Naive thymus-derived CD8-positive, alpha-beta T cell (primary cell): ENCODE measurements at places on chromosomes 16 and 17. TPM values are rescaled to one million over a fixed set of nuclear protein-coding genes. Genes with fewer than 3 reads are reported as not detected.

The MYL4 gene
- total RNA-seq = not detected

The MRPS23 gene
- total RNA-seq = 33.7 TPM

The MMD gene
- total RNA-seq = 10.4 TPM

The TM4SF5 gene
- not detected for total RNA-seq

The COX6A2 gene
- not detected for total RNA-seq

The NDEL1 gene
- total RNA-seq = 113 TPM

The TAT gene
- total RNA-seq = not detected

The NME1 gene
- total RNA-seq = 15.8 TPM

The DNAAF8 gene
- 0.30 TPM for total RNA-seq

The LDHD gene
- not detected for total RNA-seq

DNA sequence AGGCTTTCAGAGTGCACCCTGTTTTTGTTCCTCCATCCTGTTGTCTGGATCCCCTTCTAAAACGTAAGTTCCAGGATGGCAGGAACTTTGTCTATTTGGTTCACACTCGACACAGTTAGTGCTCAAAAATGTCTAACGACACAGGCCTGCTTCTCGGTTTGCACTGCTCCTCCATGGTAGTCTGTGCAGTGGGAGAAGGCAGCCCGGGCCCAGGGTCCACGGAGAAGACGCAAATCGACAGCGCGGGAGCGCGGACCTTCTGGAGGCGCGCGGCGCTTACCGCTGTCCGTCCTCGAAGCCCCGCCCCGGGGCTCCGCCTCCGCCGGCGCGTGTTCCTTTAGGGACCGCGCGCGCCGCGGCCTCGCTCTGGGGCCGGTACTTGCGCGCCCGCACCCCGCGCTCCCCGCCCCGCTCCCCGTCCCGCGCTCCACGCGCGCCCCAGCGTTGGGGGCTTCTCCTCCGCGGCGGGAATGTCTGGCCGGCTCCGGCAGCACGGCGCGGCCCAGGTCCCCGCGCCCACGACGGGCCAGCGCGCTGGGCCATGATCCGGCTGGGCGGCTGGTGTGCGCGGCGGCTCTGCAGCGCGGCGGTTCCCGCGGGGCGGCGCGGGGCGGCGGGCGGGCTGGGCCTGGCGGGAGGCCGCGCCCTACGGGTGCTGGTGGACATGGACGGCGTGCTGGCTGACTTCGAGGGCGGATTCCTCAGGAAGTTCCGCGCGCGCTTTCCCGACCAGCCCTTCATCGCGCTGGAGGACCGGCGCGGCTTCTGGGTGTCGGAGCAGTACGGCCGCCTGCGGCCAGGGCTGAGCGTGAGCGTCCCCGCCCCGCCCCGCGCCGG, at the start of gene NT5M:
Gene NT5M, plus strand, starts transcription at position 364 of the 837 bp plus-strand sequence. Its CDS starts 178 bp downstream, at position 542.
- peaks cover 39% of the 10 kb centered on the region for H3K4me1 ChIP-seq
- peak; percentile 66 for DNase-seq
- H3K36me3 ChIP-seq = no peaks in the 10 kb centered on the region
- H3K27me3 ChIP-seq = no peaks in the 10 kb centered on the region

DNA sequence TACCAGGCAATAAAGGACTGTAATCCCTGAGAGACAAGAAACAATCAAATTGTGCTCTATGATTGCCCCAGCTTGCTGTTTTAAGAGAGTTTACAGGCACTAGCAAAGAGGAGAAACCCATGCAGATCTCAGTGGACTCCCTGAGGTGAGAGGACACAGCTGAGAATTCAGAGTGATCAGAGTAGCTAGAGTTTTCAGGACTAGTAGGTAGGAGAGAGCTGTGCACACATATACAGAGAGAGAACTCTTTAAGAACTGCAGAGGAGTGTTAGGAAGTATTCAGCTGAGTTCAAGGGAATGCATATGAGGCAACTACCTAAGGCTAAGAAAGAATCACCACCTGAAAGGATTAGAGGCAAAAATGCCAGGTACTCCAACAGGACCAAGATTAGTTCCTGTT, 904.8 kb downstream of the CDH8 start:
- no peaks in the 10 kb centered on the region for H3K4me1 ChIP-seq
- H3K27ac ChIP-seq = no peak overlapping the region
- H3K4me3 ChIP-seq = no peak overlapping the region
- peaks cover 6% of the 10 kb centered on the region for H3K36me3 ChIP-seq
- no peaks in the 10 kb centered on the region for H3K27me3 ChIP-seq
- no peak for DNase-seq

DNA sequence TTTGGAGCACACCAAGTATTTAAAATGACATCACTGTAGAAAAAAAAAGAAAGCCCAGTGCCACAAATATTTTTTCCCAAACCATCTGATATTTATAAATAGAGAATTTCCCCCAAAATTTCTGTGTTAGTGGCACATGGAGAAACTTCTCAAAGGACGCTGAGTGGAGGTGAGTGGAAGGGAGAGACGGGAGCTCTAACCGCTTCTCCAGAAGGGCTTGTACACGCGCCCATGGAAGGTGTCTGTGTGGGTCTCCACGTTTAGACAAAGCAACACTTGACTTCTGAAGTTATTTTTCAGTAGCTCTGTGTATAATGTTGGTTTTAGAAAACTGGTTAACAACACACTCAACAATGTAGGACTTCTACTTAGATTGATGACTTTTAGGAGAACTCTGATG, 1.0 kb downstream of the MYOCD start:
- H3K27me3 ChIP-seq = peaks cover 66% of the 10 kb centered on the region
- DNase-seq = no peak
- peaks cover 5% of the 10 kb centered on the region for H3K4me1 ChIP-seq
- H3K27ac ChIP-seq = no peak overlapping the region

DNA sequence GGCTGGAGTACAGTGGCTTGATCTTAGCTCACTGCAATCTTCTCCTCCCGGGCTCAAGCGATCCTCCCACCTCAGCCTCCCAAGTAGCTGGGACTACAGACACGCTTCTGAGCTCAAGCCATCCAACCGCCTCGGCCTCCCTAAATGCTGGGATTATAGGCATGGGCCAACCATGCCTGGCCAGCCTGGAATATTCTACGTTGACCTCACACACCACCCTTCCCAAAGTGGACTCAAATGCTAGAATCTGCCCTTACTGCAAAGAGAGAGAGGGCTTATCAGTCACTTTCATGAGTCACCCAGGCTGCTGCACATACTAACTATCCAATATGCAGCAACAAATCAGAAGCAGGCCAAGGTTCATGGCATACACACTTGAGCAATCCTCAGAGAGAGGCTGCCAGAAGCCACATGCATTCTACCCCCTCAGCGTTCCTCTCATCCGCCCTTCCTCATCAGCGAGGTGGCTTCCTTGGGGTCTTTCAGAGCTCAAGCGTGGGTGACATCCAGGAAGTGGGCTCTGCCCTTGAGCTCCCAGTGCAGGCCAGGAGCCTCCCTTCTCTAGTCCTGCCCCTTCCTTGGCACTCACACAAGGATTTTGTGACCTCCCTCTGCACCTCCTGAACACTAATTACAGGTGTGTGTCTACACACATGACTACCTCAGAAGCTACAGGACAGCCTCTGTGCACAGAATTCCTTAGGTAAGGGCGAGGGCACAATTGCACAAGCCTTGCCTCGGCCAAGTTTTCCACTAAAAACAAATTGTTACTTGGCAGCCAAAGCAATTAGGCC, 24.8 kb upstream of the SIAH1 start:
- H3K4me1 ChIP-seq = no peaks in the 10 kb centered on the region
- H3K27ac ChIP-seq = no peak overlapping the region
- no peak for DNase-seq
- no peak overlapping the region for H3K4me3 ChIP-seq
- no peaks in the 10 kb centered on the region for H3K27me3 ChIP-seq
- no peaks in the 10 kb centered on the region for H3K36me3 ChIP-seq

DNA sequence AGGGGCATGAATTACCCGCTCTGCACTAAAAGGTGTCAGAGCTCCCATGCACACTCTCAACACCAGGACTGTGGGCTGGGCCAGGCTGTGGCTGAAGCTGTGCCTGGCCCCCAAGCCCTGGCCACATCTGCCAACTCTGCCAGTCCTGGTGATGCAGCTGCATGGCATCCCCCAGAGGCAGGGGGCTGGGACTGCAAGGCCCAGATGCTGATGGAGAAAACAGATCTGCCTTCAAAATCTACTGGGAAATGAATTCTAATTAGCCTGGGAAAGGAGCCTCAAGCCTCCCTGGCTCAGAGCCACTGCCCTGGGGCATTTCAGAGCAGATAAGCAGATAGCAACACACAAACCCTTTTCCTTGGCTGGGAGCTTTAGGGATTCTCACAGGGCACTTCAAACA, 3.4 kb downstream of the CHST6 start:
- peaks cover 7% of the 10 kb centered on the region for H3K4me1 ChIP-seq
- peaks cover 2% of the 10 kb centered on the region for H3K36me3 ChIP-seq
- no peak overlapping the region for H3K27ac ChIP-seq
- no peak overlapping the region for H3K4me3 ChIP-seq
- DNase-seq = no peak

DNA sequence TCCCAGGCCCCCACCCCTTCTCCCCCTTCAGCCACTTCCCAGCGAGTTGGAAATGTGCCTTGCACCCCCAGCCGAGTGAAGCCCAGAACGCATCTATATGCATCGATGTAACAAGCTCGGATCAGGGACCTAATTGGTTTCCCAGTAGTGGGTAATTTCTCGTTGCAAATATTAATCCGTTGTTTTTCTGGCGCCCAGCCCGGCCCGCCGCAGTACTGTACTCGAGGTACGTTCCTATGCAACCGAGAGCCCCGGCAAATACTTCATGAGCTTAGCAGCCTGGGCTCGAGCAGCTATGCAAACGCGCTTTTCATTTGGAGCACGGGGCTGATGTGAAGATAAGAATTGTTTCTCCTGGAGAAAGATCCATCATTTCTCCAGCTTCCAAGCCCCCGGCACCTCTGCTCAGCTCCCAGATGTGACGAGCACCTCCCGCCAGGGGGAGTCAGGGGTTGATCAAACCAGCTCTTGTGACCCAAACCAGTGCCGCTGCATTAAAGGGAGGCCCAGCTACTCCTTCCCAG, 229.8 kb downstream of the KATNIP start:
- H3K27ac ChIP-seq = no peak overlapping the region
- H3K27me3 ChIP-seq = no peaks in the 10 kb centered on the region
- H3K36me3 ChIP-seq = no peaks in the 10 kb centered on the region
- H3K4me3 ChIP-seq = no peak overlapping the region
- no peaks in the 10 kb centered on the region for H3K4me1 ChIP-seq
- DNase-seq = no peak

GRCh38 chr16:54545854-54546511, 259.4 kb upstream of the IRX3 start:
- no peaks in the 10 kb centered on the region for H3K4me1 ChIP-seq
- H3K36me3 ChIP-seq = no peaks in the 10 kb centered on the region
- H3K27ac ChIP-seq = no peak overlapping the region
- H3K27me3 ChIP-seq = peaks cover 13% of the 10 kb centered on the region

- DNase-seq = no peak
- peaks cover 11% of the 10 kb centered on the region for H3K4me1 ChIP-seq
- no peaks in the 10 kb centered on the region for H3K36me3 ChIP-seq
- no peak overlapping the region for H3K27ac ChIP-seq
Observed at GRCh38 chr16:81796583-81797346, 17.7 kb downstream of the PLCG2 start.

- H3K4me3 ChIP-seq = peak overlapping the region; percentile 82
- peak overlapping the region; percentile 89 for H3K27ac ChIP-seq
- H3K27me3 ChIP-seq = peaks cover 59% of the 10 kb centered on the region
- peaks cover 70% of the 10 kb centered on the region for H3K4me1 ChIP-seq
- no peaks in the 10 kb centered on the region for H3K36me3 ChIP-seq
Observed at GRCh38 chr17:42678951-42679491, 2.2 kb upstream of the PLEKHH3 start.

- no peaks in the 10 kb centered on the region for H3K27me3 ChIP-seq
- H3K4me3 ChIP-seq = no peak overlapping the region
- DNase-seq = no peak
- no peaks in the 10 kb centered on the region for H3K36me3 ChIP-seq
Observed at GRCh38 chr16:89401641-89402445, 88.5 kb downstream of the ANKRD11 start.

GRCh38 chr16:76837872-76838271, 353.1 kb upstream of the MON1B start:
- peaks cover 5% of the 10 kb centered on the region for H3K36me3 ChIP-seq
- DNase-seq = no peak
- H3K4me1 ChIP-seq = no peaks in the 10 kb centered on the region
- no peak overlapping the region for H3K4me3 ChIP-seq

- H3K4me3 ChIP-seq = no peak overlapping the region
- no peak for DNase-seq
- no peaks in the 10 kb centered on the region for H3K36me3 ChIP-seq
- H3K27ac ChIP-seq = no peak overlapping the region
- no peaks in the 10 kb centered on the region for H3K4me1 ChIP-seq
Observed at GRCh38 chr17:82060614-82061013, 5.0 kb downstream of the DUS1L start.
